Stimulated activated CD8-positive, alpha-beta memory T cell treated with anti-CD3 and anti-CD28 coated beads, Interleukin-7, amount 100 ng/mL, for 1 hour (primary cell): ENCODE measurements at places on chromosomes 7 and 10.

GRCh38 chr10:74424565-74424964 is 273.5 kb downstream of the ADK start:
- DNase-seq: no peak

DNA sequence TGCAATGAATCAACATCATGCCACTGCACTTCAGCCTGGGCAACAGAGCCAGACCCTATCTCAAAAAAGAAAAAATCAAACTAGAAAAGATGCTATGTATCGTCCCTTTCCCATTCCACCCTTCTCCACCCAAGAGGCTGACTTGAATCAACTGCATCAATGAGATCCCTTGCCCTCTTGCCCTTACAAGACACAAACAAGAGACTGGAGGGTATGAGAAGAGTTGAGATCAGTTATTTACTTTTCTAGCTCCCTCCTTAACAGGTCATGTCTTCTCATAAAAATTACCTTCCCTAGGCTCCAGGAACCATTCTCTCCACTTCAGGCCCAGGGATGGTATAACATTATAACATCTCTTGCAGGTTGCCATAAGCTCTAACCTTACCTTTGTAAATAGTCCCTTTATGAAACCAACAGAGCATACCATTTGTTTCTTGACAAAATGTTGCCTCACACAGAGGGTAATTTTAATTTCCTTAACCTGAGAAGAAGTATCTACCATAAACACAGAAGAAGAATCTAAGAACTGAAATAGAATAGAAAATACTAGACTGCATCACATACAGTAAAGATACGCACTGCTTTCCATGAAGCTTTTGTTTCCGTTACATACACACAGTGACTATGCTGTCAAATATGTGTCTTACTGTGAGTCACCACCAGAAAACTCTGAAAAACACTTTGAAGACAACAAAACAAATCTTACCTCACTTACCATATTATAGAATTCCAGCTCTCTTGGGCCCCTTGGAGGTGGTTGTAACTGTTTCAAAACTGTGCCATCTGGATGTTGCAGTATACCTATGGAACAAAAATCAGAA is 30.5 kb downstream of the IPMK start:
- DNase-seq: no peak

DNA sequence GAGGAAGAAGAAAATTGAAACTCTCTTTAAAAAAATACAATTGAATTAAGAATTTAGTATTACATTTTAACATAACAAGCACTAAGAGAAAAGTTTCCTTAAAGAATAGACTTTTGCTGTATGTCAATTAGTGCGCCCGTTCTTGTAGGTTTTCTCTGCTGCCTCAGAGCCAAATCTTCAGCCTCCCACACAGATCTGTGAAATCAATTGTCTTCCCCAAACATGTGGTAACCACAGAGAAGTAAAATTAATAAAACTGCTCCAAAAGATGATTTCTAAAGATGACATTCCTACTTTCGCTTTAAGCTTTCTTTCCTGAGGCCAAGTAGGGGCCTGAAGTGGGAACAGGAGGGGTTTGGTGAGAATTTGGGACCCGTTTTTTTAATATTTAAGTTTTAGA is 113.2 kb upstream of the ADO start:
- DNase-seq: no peak

DNA sequence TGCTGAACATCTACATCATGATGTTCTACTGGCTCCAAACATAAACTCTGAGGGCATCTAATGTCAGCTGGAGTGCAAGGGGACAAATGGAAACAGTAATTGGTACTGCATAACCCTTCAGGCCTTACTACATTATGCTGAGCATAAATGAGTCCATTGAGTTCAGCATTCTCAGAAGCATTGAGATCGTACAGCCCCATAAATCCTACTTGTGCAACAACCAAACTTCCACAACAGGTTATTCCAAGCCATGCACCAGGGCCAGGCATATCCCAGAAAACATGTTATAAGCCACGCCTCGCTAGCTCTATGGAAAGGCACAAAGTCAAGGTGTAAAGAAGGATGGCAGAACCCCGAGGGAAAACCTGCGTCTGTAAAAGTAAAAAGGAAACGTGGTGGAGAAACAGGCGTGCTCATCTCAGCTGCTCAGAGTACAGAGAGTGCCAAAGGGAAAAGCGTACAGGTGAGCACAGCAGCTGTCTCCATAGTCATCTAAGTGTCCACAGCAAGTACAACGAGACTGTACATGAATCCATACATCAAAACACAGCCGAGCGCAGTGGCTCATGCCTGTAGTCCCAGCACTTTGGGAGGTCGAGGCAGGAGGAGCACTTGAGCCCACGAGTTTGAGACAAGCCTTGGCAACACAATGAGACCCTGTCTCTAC is 124.6 kb downstream of the PARD3 start:
- no peak for DNase-seq

DNA sequence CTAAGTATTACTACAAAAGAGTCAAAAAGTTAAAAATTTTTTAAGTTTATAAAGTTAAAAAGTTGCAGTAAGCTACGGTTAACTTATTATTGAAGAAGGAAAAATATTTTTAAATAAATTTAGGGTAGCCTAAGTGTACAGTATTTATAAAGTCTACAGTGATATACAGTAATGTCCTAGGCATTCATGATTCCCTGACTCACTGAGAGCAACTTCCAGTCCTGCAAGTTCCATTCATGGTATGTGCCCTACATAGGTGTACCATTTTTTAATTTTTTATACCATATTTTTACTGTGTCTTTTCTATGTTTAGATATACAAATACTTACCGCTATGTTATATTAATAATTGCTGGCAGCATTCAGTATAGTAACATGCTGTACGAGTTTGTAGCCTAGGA is 92.3 kb downstream of the CTNNA3 start:
- no peak for DNase-seq

- DNase-seq: no peak
Observed at GRCh38 chr7:794671-795329, 37.5 kb upstream of the SUN1 start.

GRCh38 chr7:108292541-108292940 is 162.4 kb upstream of the LAMB4 start:
- DNase-seq: no peak

GRCh38 chr7:132732321-132732865 is 156.1 kb upstream of the PLXNA4 start:
- DNase-seq: no peak

DNA sequence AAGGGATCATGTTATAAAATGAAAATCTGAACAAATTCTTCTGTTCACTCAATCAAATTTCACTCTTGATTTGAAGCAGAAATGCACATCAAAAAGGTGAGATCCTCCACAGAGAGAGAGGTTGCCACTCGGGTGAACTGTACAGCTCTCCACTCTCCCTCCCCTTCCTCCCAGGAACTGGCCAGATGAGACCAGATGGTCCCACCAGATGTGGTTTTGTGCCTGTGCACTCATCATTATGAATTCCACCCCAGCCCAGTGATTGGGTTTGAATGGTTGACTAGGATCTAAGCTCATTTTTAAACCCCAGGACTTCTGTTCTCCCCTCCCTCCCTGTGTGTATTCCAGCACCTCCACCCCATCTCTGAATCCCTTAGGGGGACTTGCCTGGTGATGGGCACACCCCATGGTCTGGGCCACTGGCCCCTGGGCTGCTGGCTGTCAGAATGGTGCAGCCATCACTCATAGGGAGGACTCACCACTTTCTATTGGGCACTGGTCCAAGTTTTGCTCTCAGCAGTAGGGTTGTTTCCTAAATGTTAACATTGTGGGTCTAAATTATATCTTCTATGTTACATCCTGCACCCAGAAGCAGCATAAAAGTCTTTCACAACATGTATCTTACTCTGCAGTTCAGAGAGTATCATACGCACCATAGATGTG is 393.1 kb downstream of the TNS3 start:
- DNase-seq: no peak

- no peak for DNase-seq
Observed at GRCh38 chr7:102873470-102874165, 39.2 kb upstream of the LRRC17 start.

- DNase-seq: no peak
Observed at GRCh38 chr10:133259602-133259989, 17.1 kb downstream of the ADAM8 start.

GRCh38 chr7:33185786-33186185 is 56.4 kb downstream of the BBS9 start:
- no peak for DNase-seq

- DNase-seq: peak; percentile 23
Observed at GRCh38 chr7:150909200-150909995, 57.1 kb downstream of the AOC1 start.

GRCh38 chr10:4704034-4704545 is 121.9 kb upstream of the AKR1E2 start:
- no peak for DNase-seq

DNA sequence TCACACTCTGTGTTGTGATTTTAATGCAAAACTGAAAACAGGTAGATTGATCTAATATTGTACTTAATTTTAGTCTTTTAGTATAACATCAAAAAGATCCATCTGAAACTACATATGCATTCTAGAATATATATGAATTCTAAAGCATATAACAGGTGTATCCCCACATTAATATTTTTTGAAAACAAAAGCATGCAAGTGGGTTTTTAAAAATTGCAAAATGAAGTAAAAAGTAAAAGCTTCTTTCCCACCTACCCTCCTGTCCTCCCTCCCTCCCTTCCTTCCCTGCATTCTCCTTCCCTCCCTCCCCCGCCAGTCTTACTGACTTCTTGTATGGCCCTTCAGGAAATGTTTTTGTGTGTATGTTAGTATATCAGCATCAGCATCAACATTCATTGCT is 14.6 kb upstream of the STMP1 start:
- DNase-seq: no peak

DNA sequence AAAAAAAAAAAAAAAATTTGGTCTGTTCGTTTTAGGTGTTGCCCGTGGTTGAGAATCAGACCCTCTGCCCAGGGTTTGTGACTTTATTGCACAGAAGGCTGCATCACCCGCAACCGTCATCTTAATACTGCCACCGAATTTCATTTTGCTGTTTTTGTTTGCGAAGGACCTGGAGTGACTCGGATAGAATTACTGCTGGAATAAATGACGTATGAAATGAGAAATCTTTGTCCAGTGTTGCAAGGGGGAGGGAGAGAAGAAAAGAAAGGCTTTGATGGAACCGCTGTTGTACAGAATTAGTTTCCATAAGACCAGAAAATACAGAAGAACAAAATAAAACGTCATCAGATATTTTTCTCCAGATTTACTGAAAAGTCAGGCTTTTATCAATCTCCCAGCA is 103.3 kb downstream of the GALNT17 start:
- DNase-seq: no peak
